Endodermal cell (in vitro differentiated cells): ENCODE measurements at places on chromosomes 12 and 14. TPM values are rescaled to one million over a fixed set of nuclear protein-coding genes. Genes with fewer than 3 reads are reported as not detected.

Gene ADCY4
- 0.49 TPM in 1 of 3 replicates, not detected in the others for total RNA-seq

Gene GRIN2B
- total RNA-seq, result 2.1 to 3.2 TPM (median 2.3 TPM) in 3 replicates

Gene HOXC9
- not detected in 2 replicates for total RNA-seq

Gene MTRFR
- total RNA-seq, result 12.7 and 16.2 TPM in 2 replicates

DNA sequence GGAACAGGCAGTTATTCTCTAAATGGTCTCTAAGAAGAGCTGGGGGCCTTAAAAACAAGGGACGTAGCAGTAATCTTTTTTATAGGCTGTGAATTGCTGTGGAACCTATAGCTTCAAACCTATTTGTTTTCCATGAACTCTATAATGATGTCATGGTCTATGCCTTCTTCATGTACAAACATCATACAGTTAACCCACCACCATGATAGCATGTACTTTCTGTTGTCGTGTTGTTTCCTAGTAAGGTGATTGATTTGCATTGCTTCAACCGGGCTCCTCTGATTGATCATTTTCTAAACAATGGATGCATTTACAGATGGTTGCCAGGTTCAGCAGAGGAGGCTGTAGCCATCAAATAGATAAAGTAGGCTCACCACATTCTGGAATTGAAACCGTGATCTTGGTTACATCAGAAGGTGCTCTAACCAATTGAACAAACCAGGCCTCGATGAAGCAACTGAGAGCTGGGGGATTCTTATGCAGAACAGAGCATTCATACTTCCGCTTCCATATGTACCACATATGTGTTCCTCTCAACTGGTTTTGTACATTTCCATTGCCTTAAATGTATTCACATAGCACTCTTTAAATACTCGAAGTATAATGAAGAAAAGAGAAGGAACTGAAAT is 25.6 kb upstream of the PCNX1 start:
- no peak overlapping the region for H3K4me3 ChIP-seq
- no peaks in the 10 kb centered on the region for H3K4me1 ChIP-seq
- no peak overlapping the region for H3K27ac ChIP-seq
- DNase-seq, result no peak
- no peaks in the 10 kb centered on the region for H3K36me3 ChIP-seq

Gene TSPAN8
- total RNA-seq, result 0.78 to 1.0 TPM (median 0.87 TPM) in 3 replicates

Gene CBLN3
- total RNA-seq, result 1.9 and 2.1 TPM in 2 replicates

GRCh38 chr12:67757651-67758050 is 109.1 kb downstream of the DYRK2 start:
- no peak overlapping the region for H3K27ac ChIP-seq
- no peak overlapping the region for H3K4me3 ChIP-seq
- no peak for DNase-seq
- peaks cover 2% of the 10 kb centered on the region for H3K4me1 ChIP-seq
- H3K27me3 ChIP-seq, result no peaks in the 10 kb centered on the region

DNA sequence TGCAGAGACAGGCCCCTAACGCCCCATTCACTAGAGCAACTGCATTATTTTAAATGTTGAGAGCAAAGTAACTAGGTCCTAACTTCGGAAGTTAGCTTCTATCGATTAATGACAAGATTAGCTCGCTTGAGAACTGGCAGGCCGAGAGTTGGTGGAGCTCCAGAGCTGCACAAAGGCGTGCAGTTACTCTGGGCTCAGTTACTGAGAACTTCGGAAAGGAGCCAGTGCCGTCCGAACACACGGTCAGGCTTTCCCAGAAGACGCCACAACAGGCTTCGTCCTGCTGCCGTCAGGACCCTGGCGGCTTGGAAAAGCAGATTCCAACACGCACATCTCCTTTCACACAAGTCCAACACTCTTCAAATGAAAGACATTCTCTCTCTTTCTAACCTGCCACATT is 45.4 kb upstream of the TESC start:
- peaks cover 40% of the 10 kb centered on the region for H3K36me3 ChIP-seq
- H3K27ac ChIP-seq, result no peak overlapping the region
- H3K27me3 ChIP-seq, result no peaks in the 10 kb centered on the region
- H3K4me1 ChIP-seq, result no peaks in the 10 kb centered on the region
- no peak overlapping the region for H3K4me3 ChIP-seq
